AG04449 (cell line): ENCODE measurements at places on chromosomes 11 and 22.

GRCh38 chr11:131691181-131692041 is 321.0 kb downstream of the NTM start:
- DNase-seq: no peak

GRCh38 chr22:22397292-22397870 is 111.2 kb downstream of the ZNF280B start:
- DNase-seq: no peak

GRCh38 chr11:103091064-103091800 is 728 bp downstream of the DCUN1D5 start:
- no peak for DNase-seq

DNA sequence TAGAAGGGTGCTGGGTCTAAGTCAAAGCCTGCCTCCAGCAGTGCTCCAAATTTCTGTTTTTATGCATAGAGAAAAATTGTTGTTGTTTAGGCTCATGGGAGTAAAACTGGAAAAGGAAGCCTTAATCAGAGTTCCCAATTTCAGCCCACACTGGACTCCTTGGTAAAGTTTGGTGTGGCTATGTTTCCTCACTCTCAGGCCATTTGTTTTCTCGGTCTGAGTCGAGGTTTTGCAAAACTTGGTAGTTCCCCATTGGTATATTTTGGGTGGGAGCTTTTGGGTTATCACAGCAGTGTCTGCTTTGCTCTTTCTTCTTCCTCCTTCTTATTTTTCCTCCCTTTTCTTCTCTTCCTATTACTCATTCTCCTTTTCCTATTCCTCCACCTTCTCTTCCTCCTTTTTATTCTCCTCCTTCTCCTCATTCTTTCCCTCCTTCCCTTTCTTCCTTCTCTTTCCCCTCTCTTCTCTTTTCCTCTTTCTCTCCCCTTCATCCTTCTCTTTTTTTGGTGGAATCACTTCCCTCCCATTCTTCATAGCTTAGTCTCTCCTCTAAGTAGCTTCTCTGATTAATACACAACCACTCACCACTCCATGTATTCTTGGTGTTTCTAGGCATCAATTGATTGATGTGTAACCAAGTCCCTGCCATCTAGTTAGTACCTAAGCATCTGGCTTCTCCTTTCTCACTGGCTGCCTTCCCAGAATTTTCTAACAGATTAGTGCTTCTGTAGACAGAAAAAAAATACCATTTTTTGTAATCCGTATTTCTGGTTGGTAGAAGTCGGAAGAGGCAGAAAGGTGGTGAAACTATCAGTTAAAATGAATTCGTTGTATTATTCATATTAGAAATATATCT is 10.1 kb downstream of the SLC5A1 start:
- DNase-seq: no peak

DNA sequence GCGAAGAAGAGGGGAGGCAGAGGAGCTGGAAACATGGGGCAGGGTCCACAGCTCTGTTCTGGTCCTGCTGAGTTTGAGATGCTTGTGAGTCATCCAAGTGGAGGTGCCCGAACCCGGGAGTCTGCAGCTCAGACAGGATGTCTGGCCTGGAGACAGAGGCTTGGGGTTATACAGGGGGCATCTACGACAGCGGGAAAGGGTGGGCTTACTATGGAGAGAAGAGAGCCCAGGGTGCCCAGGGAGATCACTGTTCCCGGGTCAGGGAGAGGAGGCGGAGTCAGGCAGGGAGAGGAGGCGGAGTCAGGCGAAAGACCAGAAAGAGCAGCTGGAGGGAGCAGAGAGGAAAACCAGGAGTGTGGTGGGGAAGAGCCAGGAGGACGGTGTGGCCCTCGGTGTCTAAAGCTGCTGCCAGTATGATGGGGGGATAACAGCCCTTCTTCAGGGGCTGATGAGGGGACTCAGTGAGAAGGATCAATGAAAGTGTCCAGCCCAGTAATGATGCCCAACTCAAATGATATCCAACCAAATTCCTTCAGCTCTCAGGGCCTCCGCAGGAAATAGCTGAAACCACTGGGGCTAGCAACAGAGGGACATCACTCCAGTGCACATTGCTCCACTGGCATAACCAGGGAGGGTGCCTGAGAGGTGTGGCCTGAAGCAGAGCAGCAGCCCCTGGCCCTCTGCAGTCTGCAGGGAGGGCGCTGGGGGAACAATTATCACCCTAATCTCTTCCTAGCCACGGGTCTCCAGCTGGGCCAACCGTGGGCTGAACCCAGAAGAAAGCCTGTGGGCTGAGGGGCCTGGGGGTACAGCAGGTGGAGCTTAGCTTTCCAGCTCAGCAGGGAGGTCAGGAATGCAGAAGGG is 2.6 kb upstream of the LTBP3 start:
- no peak for DNase-seq

GRCh38 chr22:43826142-43827002 is 14.3 kb upstream of the EFCAB6 start:
- DNase-seq: peak; percentile 33

DNA sequence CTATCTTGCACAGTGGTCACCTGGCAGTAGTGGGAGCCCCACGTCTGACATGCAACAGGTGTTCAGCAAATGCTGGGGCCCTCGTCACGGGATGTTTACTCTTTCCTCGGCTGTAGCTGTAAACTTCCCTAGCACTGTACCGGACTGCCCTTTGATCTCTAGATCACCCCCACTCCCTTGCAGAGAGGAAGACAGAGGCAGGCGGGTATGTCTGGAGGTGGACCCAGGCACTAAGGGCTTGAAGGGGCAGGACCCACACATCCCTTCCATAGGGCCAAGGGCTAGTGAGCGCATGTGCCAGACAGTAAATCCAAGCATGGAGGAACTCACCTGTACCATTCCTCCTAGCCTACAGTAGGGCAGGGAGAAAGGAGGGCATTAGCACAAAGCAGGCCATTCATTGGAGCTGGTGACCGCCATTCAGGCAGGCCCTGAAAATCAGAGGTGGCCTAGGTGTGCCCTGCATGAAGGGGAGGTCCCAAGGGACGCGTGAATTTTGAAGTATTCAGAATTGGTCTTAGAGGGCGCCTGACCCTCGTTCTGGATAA is 1.9 kb upstream of the SMTN start:
- no peak for DNase-seq

DNA sequence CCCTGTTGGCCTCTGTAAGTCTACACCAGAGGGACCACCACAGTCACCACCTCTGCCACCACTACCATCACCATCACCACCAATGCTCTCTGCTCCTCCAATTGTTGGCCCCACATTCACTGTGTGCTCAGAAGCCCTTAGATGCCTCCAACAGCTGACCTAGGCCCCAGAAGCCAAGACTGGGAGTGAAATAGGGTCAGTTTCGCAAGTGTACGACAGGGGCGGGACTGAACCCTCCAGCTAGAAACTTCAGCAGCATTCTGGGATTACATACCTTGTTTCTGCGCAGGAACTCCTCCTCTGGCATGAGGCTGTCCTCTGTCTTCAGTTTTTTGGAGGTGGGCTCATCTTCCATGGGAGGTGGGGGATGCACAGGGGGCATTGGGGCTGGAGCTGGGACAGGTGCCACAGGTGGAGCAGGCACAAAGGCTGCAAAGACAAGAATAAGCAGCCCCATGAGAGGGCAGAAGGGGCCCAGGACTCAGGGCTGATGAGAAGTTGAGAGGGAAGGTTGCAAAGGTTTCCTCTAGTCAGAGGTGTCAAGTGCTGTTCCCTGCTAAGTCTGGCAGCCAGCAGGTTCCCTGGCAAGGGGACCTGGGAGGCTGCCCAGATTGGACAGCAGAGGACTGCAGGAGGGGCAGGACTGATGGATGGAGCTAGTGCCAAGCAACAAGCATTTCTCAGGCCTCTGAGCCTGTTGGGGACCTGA is 10.2 kb upstream of the TBC1D10A start:
- no peak for DNase-seq

DNA sequence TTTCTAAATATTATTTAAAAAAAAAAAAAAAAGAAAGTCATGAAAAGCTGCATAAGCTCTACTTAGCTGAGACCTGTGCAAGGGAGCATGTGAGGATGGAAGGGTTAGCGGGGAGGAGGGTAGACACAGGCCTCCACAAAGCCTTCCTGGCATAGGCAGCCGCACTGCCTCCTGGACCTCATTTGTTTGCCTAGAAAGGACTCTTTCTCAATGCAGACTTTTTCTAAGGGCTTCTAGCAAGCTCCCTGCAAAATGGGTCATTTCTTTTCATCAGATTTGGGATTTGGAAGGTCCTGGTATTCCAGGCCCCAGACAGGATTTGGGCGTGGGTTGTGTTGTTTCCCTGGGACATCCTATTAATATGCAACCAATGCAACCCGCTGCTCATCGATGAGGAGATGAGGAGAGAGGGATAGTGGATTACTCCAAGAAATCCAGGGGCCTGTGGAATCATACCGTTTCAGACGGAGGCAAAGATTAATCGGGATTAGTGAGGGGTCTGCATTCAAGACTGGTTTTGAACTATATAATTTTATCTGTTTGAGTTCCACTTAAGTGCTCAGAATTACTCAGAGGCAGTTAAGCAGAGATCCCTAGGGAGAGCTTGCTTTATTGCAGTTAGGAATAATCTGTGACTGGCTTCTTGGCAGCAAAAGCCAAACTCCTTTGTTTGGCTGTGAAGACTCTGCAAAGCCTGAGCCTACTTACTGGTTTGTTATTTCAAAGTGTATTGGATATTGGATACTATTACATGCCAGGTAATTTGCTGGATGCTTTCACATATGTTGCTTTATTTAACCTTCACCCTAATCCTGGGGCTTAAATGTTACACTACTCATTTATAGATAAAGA is 106.9 kb upstream of the NAV2 start:
- peak; percentile 70 for DNase-seq

DNA sequence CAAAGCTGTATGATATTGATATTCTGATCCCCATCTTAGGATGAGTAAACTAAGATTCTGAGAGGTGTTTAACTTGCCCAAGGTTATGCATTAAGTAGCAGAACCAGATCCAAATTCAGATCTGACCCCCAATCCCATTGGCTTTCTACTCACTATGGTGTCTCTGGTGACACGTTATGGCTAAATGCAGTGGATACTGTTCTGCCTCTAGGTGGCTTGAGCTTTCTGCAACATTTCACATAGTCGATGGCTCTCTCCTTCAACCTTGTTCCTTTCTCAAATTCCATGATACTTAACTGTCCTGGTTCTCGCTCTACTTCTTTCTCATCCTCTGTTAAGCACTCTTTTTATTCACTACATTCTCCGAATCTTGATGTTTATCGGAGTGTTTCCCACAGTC is 9.4 kb downstream of the C11orf97 start:
- DNase-seq: no peak

DNA sequence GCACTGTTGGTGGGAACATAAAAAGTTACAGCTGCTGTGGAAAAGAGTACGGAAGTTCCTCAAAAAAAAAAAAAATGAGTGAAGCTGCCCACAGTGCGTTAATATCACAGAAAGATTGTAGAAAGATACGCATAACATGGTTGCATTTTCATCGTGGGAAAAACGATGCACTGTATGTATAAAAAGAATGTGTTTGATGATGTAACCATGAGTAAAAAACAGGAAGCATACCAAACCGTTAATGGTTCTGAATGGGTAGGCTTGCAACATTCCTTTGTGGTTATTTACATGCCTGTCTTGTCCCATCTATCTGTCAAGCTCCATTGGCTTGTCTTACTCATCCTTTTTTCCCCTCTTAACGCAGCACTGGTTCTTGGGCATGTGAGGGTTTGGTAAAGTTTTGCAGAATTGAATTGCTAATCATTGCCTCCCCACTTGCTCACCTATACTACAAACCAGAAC is 33.8 kb upstream of the DKK3 start:
- DNase-seq: peak; percentile 98

GRCh38 chr11:133808393-133809140 is 36.7 kb downstream of the SPATA19 start:
- no peak for DNase-seq

GRCh38 chr11:47980907-47981621 is 705 bp downstream of the PTPRJ start:
- DNase-seq: no peak

DNA sequence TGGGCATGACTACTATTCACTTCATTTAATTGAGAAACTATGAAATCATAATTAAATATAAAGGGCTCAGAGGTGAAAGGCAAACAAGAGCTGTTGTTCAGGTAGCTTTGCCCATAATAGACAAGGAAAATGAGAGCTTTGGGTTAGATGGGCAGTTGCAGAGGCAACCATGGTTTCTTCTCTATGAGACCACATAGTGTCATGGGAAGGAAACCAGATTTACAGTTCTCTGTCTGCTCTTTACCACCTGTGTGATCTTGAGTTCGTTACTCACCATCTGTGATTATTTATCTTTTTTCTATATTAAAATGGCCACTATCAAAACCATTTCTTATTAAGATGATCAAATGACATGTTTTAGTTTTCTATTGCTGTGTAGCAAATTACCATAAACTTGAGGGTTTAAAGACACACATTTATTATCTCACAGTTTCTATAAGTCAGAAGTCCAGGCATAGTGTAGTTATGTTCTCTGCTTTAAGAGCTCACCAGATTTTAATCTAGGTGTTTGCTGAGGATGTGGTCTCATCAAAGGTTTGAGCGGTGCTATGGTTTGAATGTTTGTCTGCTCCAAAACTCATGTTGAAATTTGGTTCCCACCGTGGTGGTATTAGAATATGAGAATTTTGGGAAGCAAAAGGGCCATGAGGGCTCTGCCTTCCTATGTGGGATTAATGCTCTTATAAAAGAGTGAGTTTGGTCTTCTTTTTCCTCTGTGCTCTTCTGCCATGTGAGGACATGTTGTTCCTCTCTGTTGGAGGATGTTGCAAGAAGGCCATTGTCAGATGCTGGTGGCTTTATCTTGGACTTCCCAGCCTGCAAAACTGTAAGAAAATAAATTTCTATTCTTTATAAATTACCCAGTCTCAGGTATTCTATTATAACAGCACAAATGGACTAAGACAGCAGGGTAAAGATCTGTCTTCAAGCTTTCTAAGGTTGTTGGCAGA is 38.2 kb downstream of the OR2AG2 start:
- no peak for DNase-seq

DNA sequence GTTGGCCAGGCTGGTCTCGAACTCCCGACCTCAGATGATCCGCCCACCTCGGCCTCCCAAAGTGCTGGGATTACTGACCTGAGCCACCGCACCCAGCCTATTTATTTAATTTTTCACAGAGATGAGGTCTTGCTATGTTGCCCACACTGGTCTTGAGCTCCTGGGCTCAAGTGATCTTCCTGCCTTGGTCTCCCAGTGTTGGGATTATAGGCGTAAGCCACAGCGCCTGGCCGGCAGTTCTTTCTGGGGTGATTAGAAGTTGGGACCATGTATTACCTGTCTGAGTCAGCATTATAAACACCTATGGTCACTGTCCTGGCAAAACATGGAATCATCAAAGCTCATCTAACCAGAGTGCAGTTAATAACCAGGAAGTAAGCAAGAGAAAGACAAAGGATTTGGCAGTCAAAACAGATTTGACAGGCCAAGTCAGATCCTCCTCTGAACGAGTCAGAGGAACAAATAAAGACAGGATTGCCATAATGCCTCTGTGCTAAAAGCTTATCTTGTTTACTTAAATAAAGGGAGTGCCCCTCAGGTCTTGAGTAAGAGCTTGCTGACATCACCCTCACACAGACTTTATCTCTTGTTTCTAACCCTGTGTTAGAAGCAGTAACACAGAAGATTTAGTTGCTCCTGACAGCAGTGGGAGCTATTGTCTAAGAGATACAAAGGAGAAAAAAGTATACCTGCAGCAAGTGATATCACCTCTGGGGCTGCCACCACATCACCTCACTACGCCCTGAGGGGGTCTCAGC is 3.7 kb downstream of the SERPIND1 start:
- peak; percentile 67 for DNase-seq
